Stimulated activated CD4-positive, alpha-beta T cell treated with anti-CD3 and anti-CD28 coated beads, Interleukin-2, amount 100 ng/mL, for 48 hours (primary cell): ENCODE measurements at places on chromosomes 12 and 14.

DNA sequence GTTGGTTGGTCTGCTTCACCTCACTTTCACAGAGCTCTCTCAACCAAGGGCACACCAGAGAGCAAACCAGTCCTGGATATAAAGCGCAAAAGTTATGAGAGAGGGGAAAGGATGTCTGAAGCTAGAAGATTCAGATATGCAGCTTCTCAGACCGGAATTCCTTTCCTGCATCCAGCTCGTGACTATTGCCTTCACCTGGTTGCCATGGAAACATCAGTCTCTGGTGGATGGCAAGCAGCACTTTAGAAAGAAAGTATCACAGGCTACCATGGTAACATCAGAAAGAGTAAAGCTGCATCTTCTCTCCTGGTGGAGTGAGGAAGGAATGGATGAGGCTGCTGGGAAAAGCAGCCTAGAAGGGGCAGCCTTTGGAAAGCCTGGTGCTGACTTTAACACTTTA is 13.7 kb downstream of the REM2 start:
- no peak for DNase-seq

- no peak for DNase-seq
Observed at GRCh38 chr12:72273851-72274351, 1.7 kb downstream of the TRHDE start.

GRCh38 chr12:78167510-78167909 is 336.8 kb downstream of the NAV3 start:
- DNase-seq: no peak

DNA sequence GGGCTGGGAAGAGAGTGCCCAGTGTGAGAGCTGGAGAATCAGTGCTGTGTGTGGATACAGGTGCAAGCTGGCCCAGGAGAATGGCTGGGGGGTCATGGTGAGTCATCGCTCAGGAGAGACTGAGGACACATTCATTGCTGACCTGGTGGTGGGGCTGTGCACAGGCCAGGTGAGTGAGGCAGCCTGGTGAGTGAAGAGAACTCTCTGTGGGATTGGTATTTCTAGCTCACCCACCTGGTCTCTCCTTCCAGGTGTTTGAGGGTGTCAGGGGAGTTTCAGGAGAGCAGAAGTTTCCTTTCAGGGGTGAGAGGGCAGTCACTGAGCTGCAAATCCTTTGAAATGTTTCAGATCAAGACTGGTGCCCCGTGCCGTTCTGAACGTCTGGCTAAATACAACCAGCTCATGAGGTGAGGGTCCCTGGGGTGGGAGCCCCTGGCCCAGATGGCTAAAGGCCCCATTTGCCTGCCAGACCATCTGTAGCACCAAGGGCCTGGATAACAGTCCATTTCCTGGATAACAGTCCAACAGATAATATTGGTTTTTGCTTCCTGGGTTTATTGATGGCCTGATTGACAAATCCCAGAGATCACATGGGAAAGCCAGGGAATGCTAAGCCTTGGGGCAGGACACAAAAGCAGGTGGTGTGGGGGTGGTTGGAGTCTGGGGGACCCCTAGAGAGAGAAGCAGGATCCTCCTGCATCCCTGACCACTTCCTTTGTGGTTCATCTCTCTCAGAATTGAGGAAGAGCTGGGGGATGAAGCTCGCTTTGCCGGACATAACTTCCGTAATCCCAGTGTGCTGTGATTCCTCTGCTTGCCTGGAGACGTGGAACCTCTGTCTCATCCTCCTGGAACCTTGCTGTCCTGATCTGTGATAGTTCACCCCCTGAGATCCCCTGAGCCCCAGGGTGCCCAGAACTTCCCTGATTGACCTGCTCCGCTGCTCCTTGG is 5.5 kb upstream of the ATN1 start:
- DNase-seq: no peak

- DNase-seq: no peak
Observed at GRCh38 chr12:105721051-105721825, 390.7 kb downstream of the C12orf75 start.
